CD4-positive, alpha-beta T cell (primary cell): ENCODE measurements at places on chromosomes 1 and 21.

DNA sequence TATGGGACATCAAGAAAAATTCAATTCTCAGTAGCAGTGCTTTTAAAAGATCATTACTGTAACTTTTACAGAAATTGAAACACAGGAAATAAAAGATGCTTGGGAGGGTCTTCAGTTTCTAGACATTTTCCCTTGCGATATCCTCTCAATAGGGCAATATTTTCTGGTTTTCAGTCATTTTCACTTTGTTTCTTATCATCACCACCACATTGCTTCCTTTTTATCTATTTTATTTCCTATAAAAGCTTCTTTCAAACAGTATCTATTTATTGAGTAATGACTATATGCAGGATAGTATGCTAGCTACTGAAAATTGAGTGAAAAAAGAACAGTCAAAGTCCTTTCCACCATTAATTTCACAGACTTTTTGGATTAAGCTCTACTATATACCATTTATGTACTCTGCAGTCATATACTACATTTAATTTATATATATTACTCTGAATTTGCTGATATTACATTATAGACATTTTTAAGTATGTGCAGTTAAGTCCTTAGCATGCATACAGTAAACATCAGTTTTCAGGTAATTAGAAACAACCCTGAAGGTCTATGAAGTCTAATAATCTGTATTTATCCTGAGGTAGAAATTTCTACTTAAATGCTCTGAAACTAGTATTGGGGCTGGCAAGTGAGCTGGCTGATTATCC lies 18.7 kb downstream of the TRMT1L start:
- DNase-seq, result no peak

GRCh38 chr1:159510229-159510541 lies 25.6 kb downstream of the OR10J5 start:
- DNase-seq, result no peak

DNA sequence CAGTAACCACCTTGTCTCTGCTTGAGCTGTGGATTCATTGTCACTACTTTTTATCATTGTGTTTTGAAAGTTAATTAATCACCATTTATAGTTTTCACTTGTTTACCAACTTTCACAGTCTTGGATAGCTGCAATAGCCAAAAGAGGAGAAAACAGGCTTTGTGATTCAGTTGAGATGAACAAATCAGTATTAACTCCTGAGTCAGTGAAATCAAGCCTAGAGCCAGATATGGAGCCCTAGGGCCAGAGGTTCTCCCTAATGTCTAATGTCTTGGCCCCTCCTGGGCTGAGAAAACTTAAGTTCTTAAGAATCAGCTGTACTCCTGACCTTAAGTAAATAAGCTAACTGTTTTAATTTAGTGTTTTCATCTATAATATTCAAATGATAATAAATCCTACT lies 228.8 kb downstream of the DNM3 start:
- DNase-seq, result no peak

GRCh38 chr1:210440081-210440480 lies 111.4 kb downstream of the HHAT start:
- DNase-seq, result no peak

DNA sequence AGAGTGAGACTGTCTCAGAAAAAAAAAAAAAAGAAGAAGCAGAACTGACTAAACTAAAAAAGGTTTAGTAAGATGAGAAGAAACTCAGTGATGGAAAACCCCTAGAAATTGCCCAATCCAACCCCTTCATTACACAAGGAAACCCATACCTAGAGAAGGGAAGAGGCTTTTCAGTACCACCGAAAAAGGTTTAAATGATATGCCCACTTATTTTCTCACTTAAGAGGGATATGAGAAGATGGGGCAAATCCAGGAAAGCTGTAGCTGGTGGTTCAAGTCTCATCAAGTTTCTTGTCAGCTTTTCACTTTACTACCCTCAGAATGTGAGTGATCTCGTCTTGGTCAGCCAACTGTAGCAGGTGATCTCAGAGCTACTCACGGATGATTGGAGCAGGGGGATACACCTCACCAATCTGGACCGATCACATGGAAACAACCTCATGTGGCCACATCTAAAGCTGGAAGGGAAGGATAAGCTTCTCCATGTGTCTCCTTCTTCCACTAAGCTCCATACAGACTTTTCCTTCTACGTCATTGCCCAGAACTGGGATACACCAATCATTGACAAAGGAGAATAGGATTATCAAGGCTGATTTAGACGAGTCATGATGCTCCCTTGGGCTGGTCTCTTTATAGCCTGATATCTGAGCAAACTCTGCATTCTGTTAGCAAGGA lies 126.7 kb upstream of the POU3F1 start:
- no peak for DNase-seq

DNA sequence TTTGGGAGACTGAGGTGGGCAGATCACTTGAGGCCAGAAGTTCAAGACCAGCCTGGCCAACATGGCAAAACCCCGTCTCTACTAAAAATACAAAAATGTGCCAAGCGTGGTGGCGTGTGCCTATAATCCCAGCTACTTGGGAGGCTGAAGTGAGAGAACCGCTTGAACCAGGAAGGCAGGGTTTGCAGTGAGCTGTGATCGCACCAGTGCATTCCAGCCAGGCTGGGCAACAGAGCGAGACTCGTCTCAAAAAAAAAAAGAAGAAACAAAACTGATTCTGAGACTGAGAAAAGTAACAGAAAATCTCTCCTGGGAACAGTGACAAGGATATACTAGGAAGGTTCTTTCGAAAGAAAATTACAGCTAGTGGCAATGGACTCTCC lies 20.9 kb downstream of the USP48 start:
- no peak for DNase-seq

GRCh38 chr1:28359592-28360239 lies 9.8 kb upstream of the PHACTR4 start:
- peak; percentile 64 for DNase-seq

GRCh38 chr1:172446547-172446946 lies 2.7 kb upstream of the PIGC start:
- DNase-seq, result no peak

DNA sequence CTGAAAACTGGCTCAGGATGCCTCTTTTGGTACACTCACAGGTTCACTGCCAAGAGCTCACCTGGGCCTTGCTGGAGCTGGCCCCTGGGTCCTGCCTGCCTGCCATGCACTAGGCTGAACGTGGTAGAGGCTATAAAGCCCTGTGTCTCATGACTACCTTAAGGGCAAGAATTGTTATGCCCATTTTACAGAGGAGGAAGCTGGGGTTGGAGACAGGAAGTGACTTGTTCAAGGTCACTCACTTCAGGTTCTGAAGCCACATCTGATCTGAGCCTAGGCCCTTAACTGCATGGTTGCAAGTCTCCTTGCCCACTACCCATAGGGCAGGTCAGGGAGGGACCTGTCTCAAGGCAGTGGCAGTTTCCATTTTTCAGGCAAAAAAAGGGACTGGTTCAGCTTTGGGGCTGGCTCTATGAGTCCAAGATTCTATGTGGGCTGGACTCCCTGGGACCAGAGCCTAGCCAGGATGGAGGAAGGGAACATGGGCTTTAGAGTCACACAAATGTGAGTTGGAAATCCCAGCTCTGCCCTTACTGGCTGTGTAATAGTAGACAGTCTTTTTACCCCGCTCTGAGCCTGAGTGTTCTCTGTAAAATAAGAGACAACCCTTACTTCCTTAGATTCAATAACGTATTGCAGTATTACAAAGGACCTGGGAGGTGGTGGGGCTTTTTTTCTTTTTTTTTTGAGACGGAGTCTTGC lies 7.8 kb downstream of the STK40 start:
- DNase-seq, result no peak

DNA sequence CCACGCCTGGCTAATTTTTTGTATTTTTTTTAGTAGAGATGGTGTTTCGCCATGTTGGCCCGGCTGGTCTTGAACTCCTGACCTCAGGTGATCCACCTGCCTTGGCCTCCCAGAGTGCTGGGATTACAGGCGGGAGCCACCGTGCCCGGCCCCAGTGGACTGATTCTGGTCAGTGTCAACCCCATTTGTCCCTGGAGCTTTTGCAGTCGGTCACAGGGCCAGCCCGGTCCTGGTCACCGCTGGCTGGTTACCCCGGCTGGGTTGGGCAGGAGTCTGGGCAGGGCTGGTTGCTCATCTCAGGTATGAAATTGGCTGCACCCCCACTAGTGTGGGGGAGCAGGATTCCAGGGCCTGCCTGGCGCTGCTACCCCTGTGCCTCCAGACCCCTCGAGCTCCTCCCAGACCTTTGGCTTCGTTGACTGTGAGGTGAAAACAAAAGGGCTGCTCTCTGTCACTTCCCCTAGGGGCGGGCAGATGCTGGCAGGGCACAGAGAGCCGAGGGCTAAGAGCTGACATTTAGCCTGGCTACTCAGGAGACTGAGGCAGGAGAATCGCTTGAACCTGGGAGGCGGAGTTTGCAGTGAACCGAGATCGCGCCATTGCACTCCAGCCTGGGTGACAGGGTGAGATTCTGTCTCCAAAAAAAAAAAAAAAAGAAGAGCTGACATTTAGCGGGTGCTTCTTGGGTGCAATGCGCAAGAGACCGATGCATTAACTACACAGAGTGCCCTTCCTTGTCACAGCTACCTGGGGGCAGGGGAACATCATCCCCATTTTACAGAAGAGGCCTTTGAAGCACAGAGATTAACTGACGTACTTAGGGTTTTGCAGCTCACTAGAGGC lies 10.6 kb downstream of the TNFRSF1B start:
- DNase-seq, result peak; percentile 54

DNA sequence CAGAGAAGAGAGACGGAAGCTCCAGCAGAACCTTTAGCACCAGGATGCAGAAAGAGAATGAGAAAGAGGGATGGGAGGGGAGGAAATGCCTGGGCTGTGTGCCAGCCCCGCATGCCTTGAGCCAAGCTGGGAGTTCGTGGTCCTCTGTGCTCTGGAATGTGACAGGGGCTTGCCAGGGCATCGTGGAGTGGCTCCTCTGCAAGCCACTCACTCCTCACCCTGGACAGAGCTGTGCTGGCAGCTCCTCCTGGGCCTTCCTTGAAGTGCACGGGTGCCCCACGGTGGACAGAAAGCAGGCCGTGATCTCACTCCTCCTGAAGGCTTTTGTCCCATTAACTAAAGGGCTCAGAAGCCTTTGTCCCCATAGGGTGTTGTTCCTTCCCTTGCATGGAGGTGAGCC lies 34.8 kb upstream of the PRELP start:
- no peak for DNase-seq

- DNase-seq, result no peak
Measured at GRCh38 chr1:213419401-213420030, 368.5 kb downstream of the RPS6KC1 start.
